ENCODE measurements at places on chromosomes 7 and 10.
A peak's percentile ranks its signal among the peaks of the same experiment; 100 is the strongest.

DNA sequence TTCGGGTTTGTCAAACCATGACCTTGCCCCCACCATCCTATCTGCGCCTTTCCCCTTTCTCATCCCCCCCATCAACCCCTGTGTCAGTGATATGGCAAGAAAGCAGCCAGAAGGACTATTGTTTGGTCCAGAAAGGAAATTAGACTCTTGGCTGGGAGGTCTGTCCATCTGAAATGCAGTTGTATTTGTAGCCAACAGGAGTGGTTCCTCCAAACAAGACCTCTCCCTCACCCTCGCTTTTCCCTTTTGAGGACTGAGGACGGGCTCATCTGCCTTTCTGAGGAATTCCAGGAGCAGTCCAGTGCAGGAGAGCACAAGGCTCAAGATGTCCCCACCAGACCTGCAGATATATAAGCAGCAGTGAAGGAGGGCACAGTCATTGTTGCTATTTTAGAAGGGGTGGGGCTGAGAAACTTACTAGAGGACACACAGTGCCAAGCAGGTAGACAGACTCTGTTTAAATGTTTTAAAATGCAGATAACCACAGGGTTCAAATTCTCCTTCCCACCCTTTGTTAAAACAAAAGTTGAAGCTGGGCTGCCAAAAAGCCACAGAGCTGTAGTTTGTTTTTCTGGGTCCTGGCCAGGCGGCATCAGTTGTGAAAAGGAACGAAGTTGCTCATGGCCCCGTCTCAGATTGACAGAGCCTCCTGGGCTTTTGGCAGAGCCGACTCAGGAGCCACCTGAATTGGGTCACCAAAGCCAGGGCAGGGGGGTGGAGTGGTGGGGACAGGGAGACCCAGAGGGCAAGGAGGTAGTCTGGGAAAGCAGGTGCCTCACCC, 37.3 kb downstream of the CYP17A1 start:
- DNase-seq = no peak

GRCh38 chr10:73650537-73651331, 5.1 kb downstream of the SYNPO2L start:
- no peak for DNase-seq

- DNase-seq = no peak
Observed at GRCh38 chr7:50594734-50595485, 29.7 kb upstream of the DDC start.

- DNase-seq = no peak
Observed at GRCh38 chr10:18868919-18869318, 179.7 kb upstream of the MALRD1 start.

GRCh38 chr7:1965579-1966294, 267.0 kb downstream of the MAD1L1 start:
- DNase-seq = no peak

GRCh38 chr7:51019191-51019844, 236.6 kb upstream of the GRB10 start:
- DNase-seq = no peak

GRCh38 chr7:116138202-116138801, 72.0 kb upstream of the TES start:
- no peak for DNase-seq

DNA sequence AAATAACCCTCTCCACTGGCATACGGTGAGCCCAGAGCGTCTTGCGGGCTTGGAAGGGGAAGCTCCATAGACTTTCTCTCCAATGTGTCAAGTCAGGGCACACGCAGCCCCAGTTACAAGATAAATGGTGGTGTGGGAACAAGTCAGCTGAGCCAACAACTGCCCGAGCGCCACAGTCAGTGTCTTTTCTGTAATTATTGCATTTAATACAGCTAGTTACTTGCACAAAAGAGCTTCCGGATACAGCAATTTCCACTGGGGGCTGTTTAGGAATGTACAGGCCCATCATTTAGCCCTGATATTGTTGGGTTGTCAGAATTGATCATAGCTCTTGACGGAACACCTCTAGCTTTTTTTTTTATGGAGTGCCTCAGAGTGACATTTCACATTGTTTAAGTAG, 193.5 kb upstream of the SP8 start:
- no peak for DNase-seq

DNA sequence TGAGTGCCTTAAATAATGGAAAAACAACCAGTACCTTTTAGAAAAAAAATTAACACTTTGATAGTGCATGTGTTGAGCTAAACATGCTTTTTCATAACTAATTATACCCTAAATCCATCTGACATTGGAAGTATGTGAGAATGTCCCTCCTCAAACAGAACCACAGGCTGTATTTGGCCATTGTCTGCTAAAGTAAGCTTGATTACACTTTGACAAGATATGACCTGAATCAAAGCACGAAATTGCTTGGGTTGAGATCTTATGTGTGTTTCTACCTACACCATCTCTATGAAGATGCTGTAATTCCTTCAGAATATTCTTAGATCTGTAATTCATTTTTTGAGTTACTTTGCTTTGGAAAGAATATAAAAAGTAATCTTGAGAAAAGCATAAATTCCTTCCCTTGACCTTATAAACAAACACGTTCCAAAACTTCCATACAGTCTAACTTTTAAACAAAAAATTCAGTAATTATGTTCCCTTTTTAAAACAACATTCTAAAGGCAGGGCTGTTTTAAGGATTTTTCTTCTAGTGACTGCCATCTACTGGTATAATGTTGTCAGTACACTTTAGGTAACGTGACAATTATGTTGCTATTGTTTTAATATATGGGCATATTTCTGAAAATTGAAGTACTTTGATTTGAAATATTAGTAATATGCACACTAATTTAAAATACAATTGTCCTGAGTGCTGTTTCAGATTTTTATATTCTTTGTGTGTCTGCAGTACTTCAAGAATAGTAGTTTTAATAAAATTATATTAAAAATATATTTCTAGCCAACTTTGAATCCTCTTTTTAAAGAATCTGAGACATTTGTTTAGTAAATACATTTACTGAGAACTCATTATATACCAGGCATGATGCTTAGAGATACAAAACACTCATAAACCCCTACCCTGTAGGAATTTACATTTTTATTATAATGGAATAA, 20.9 kb downstream of the CD36 start:
- DNase-seq = no peak

DNA sequence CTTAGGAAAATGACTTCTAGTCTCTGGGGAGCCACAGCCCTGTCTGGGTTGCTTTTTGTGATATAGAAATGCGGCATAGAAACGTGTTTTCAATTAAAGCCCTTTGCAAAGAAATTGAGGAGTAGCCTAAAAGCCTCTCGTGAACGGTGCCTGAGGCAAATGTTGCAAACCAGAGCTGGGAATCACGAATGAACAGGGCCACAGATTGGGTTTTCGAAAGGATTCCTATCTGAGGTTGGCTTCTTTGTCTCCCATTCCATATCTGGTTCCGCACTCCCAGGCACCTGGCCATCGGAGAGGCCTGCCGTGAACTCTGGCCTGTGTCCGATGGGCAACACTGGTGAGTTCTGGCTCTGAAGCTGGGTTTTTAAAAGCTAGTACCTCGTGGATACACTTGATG, 221.6 kb downstream of the TCF7L2 start:
- no peak for DNase-seq

GRCh38 chr10:100621360-100622205, 85.8 kb downstream of the HIF1AN start:
- DNase-seq = no peak

DNA sequence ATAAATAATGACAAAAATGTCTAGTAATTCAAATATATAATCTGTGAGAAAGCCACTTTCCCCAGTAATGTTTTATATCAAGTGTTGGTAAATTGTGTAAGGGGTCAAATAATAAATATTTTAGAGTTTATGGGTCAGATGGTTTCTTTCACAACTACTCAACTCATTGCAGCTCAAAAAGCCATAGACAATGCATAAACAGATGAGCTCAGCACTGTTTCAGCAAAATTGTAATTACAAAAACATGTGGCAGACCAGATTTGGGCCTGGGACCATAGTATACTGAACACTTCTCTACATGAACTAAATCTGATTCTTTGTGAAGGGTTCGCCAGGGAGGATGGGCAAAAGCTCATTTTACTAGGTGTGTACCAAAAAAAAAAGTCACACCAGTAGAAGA, 460.8 kb downstream of the NRG3 start:
- no peak for DNase-seq

GRCh38 chr10:63627881-63628296, 106.7 kb downstream of the REEP3 start:
- no peak for DNase-seq

DNA sequence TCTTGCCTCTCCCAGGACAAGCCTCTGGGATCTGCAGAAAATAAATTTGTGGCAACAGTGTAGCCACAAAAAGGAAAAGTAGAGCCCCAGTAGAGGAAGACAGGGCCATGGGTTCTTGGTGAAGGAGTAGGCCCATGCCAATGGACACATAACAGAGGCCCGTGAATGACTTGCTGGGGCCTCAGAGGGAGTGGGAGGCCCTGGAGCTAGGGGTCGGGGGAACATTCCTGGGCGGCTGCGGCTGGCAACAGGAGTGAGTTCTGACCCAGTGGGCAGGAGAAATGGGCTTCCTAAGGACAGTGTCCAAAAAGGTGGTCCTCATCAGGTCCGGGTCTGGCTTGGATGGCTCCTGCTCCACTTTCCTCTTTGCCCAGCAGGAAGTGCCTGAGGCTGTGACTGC, 260.0 kb downstream of the CCSER2 start:
- no peak for DNase-seq

DNA sequence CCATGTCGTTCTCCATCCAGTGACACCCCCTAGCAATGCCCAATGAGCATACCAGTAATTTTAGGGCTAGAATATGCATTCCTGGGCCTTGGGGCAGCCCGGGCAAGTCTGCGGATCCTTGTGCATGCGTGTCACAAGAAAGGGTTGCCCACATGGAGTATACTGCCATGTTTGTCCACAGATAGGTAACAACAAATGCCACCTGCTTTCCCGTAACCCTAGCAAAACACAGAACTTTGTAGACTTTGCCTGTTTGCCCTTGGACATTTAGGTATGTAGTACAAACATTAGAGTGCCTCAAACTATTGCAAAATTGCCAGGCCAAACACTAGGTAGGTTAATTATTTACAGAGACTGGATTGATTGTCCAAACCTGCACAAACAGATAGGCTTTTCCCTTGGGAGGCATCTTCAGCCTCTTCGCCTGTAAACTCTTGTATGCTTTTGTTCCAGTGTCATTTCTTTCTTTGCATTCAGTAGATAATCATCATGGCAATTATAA, 117.0 kb downstream of the ADCY1 start:
- no peak for DNase-seq

- DNase-seq = no peak
Observed at GRCh38 chr10:124708922-124709520, 35.2 kb downstream of the FAM53B start.

- no peak for DNase-seq
Observed at GRCh38 chr10:32461203-32461602, 15.3 kb downstream of the CCDC7 start.

DNA sequence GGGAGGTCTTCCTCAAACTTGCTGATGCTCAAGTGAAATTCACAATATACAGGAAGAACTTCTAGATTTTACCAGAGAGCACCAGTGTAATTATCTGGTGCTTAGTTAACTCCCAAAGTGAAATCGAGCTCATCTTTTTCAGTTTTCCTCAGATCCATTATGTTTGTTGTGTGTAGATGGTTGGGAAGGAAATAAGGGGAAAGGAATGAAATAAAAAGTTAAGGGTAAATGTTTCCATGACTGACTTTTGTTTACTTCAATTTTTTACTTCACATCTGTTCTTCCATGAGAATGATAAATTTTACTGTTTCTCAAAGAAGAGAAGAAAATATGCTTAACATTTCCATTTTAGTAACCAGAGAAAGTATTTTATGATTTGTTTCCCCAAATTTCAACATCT, 21.3 kb downstream of the FAM107B start:
- no peak for DNase-seq

- no peak for DNase-seq
Observed at GRCh38 chr7:4831723-4832495, 29.9 kb downstream of the PAPOLB start.

DNA sequence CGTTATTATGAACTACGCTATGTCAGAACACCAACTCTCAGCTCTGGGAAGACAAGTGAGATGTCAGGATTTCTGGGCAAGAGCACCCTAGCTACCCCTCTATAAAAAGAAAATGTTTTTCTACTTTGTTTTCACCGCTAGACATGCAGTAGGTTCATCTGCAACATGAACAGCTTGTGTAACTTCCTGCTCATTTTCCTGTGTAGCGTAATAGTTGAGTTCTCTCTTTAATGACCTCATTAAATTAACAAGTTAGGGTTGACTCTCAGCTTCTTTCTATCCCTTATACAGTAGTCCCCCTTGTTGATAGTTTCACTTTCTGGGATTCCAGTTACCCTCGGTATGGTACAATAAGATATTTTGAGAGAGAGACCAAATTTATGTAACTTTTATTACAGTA, 329.4 kb upstream of the ZNF32 start:
- no peak for DNase-seq

- no peak for DNase-seq
Observed at GRCh38 chr7:1673581-1674118, 3.6 kb downstream of the ELFN1 start.

- DNase-seq = no peak
Observed at GRCh38 chr10:103612462-103613365, 119.2 kb downstream of the NEURL1 start.

GRCh38 chr10:91694170-91694794, 61.4 kb upstream of the PPP1R3C start:
- DNase-seq = peak; percentile 17

GRCh38 chr10:510415-510881, 179.0 kb downstream of the DIP2C start:
- DNase-seq = no peak

DNA sequence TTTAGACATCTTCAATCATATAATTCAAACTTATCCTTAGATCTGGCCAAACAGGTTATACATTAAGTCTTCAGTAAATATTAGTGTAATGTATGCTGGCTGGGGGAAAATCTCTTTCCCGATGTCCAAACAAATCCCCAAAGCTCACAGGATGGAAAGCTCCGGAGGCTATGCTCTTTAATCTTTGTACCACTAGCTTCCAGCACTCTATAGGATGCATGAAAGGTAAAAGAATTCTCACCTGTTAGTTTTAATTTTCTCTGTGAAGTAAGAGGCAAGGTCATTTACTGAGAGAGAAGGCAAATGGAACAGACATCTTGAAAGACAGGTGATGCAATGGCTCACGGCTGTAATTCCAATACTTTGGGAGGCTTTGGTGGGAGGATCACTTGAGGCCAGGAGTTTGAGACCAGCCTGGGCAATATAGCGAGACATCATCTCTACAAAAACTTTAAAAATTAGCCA, 99.8 kb upstream of the KIF5B start:
- DNase-seq = no peak

GRCh38 chr10:129626796-129627435, 159.9 kb downstream of the MGMT start:
- DNase-seq = peak; percentile 56

- no peak for DNase-seq
Observed at GRCh38 chr7:143012409-143012808, 14.5 kb downstream of the OR9A2 start.

GRCh38 chr7:35753761-35754603, 46.9 kb upstream of the SEPTIN7 start:
- DNase-seq = no peak

- DNase-seq = no peak
Observed at GRCh38 chr10:43816351-43817321, 168.0 kb upstream of the ZNF32 start.

All from WERI-Rb-1 (cell line).